Stimulated activated CD8-positive, alpha-beta memory T cell treated with anti-CD3 and anti-CD28 coated beads, Interleukin-2, amount 100 ng/mL, for 48 hours (primary cell): ENCODE measurements at places on chromosomes 3 and 15.

DNA sequence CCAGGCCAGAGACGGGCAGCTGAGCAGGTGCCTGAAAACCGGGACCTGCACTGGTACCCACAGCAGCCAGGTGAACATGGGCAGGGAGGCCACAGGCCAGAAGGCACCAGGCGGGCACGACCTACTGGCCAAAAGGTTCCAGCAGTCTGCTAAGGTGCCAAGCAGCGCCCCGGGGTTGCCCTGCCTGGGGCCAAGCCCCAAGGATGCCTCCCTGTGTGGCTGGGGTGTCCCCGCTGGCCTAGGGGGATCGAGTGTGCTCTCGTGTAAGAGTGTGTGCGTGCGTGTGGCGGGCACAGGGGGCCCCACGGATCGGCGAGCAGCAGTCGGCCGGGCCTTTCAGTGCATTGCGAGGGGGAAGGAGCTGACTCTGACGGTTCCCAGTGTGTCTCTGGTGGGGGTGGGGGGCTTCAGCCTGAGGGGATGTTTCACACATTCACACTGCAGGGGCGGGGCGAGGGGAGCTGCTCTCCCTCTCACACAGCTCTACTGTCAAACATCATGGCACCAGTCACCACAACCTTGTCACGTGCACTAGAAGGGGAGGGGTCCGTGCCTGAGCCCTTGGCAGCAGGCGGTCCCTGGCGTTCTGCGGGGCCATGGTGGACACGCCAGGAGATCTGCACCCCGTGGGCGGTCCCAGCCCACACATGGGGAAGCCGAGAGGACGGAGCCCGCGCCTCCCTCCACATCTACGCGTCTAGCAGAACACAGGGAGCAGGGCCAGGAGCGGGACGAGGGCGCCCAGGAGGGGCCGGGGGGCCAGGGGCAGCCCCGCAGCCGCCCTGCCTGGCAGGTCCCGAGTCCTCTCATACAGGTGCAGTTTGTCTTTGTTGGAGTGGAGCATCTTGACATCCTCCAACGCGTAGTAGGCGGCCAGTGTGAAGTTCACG lies 44.5 kb downstream of the RGMA start:
- DNase-seq, result no peak

GRCh38 chr3:130831719-130832400 lies 62.0 kb upstream of the ATP2C1 start:
- no peak for DNase-seq

GRCh38 chr15:70327328-70327855 lies 229.7 kb upstream of the TLE3 start:
- no peak for DNase-seq

DNA sequence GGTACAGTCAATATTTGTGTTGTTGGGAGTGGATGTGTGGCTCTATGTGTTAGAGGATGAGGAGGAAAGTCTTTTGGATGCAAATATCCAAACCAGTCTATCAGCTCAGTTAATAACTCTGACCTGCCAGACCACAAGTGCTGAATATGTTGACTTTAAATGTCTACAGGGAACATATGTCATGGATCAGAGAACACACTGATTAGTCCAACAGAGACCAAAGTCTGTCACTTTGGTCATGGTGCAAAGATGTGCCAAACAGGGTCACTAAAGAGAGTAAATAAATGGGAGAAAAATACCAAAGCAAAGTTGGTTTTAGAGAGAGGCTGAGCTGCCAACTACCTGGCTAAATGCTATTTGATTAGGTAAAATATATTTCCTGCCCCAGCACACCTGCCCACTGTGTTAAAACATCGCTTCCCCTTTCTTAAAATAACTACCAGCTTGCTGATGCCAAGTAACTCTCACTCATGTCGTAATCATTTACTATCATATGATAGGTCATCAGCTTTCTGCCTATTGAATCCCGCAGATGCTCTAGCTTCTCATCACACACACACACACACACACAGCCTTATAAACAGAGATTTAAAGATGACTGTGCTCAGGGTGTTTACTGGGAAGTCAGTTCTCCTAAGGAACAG lies 173.3 kb downstream of the PDZRN3 start:
- DNase-seq, result no peak

- no peak for DNase-seq
Measured at GRCh38 chr3:128503164-128503651, 10.2 kb upstream of the GATA2 start.

- DNase-seq, result no peak
Measured at GRCh38 chr15:20341901-20342600, 199.5 kb downstream of the GOLGA6L6 start.

DNA sequence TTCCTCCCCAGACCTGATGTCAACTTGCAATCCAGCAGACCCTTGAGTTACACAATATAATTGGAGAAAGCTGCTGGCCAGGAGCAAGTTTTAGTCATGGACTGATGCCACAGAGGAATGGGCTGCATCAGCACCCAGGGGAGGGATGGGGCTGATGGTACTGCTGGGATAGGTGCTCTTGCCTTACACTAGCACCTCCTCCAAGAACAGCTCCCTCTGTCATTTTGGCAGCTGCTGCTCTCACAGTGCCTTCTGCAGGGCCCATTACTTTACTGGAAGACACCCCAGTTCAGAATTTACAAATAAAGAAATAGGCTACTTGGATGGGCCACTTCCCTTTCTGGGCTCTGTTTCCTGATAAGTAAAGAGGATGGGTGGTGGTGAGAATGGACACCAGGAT lies 85.3 kb upstream of the RORA start:
- DNase-seq, result no peak

GRCh38 chr3:114879059-114880031 lies 267.7 kb downstream of the ZBTB20 start:
- no peak for DNase-seq

DNA sequence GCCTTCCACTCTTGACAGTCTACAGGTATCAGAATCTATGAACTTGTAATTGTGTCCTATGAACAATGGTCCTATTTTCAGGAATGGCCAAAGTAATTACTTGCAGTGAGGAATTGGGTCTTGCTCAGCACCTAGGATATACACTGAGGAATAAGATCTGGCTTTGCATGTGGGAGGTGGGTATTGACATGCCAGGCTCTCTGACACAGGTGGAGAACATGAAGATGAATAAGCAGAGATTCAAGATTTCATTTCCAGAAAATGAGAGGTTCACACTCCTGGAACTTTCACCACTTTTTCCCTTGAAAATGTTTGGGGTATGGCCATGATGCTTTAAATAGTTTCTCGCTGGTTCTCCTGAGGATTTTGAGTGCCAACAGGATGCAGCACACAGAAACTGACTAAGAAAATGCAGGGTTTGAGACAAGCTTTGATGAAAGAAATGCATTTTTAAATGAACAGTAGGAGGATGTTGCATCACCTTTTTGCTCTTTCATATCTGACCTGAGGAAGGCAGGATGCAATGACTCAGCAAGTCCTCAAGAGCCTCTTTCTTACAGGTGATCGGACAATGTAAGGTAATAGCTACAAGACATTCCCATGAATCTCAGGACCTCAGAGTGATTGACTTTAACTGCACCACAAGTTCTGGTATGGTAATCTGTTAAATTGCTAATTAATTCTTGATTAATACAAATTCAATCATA lies 3.7 kb downstream of the HRG start:
- no peak for DNase-seq

DNA sequence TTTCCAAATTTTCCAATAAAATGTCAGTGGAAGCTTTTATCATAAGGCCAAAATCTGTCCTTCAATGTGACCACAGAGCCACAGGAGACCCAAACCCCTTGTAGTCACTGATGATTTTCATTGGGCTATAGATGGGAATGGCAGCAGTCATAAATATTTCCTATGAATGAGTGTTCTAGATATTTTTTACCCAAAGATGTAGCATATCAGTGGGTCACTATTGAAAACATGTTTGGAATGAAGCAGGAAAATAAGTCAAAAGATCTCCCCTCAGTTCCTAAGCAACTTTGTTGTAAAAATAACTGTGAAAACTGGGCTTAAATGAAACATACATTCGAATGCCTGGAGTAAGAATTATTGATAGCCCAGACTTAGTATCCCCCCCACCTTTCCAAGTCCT lies 49.0 kb downstream of the NKIRAS1 start:
- DNase-seq, result no peak

DNA sequence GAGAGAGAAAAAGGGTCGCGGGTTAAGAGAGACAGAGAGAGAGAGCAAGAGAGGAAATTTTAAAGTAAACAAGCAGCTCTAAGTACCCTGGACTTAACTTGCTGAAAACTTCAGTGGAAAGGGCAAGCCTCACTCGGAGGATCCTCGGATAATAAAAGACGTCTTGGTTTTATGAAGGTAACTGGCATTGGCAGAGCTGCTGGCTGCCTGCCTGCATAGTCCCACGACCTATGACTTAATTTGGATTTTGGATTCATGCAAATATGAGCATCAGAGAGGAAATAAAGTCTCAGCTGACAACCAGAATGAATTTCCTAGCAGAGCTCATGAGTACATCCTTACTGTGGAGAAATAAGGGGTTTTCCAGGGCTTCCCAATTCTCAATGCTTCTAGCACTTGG lies 95.1 kb upstream of the PDZRN3 start:
- DNase-seq, result no peak

GRCh38 chr15:99538261-99538660 lies 27.5 kb upstream of the MEF2A start:
- DNase-seq, result no peak

DNA sequence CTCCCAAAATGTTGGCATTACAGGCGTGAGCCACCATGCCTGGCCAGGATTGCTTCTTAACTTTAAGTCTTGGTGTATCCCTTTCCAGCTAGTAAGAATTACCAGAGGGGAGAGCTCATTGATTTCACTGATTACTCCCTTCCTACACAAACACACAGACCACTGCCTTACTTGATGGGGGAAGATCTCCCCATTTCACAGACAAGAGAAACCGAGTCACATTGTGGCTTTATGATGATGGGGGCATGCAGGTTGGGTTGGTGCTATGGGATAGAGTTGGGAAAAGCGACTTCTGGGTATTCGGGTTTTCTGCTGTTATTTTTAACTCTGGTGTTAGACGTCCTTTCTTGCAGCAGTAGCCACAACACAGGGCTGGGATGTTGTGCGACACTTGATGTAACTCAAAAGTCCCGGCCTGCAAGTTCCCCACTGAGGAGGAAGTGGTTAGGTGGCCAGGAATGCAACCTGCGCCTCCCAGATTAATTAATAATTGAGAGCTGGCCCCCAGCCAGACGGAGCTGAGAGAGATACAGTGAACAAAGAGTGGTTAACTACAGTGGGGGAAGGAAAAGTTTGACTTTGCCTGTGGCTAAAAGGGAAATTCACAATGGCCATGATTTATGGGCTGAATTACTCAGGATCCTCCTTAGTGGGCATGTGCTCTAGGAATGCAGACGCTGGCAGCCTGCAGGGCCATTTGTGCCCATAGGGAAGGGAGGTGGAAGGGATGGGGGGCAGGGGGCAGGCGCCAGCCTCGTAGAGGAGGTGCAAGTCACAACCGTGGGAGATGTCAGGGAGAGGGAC lies 63.6 kb downstream of the SMAD6 start:
- no peak for DNase-seq

DNA sequence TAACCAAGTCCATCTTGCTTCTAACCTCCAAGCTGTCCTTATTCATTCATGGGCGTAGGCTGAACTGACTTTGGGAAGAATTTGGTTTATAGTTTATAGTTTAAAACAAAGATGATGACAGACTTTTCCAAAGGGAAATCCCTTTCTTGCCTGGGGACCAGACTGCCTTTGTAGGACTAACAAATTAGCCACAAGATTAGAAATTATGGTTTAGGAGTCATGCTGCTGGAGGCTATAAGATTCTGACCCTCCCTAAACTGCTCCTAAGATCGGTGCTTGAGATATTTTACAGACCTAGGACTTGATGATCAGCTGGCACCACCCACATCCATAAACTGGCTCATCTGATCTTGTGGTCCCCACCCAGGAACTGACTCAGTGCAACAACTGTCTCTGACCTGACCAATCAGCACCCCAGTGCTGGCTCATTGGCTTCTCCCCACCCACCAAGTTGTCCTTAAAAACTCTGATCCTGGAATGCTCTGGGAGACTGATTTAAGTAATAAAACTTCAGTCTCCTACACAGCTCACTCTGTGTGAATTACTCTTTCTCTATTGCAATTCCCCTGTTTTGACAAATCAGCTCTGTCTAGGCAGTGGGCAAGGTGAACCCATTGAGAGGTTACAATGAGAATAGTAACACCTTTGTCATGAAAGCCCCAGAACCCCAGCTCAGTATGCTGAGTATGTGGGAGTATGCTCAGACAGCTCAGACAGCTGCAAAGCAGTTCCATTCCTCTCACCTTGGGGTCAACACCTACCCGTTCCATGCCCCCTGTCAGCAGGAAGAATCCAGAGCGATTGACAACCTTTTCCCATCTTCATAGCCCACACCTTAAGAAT lies 51.6 kb upstream of the C15orf39 start:
- no peak for DNase-seq

GRCh38 chr15:60095711-60096110 lies 91.6 kb downstream of the FOXB1 start:
- DNase-seq, result no peak

- DNase-seq, result no peak
Measured at GRCh38 chr3:133491481-133492059, 81.9 kb upstream of the CDV3 start.

DNA sequence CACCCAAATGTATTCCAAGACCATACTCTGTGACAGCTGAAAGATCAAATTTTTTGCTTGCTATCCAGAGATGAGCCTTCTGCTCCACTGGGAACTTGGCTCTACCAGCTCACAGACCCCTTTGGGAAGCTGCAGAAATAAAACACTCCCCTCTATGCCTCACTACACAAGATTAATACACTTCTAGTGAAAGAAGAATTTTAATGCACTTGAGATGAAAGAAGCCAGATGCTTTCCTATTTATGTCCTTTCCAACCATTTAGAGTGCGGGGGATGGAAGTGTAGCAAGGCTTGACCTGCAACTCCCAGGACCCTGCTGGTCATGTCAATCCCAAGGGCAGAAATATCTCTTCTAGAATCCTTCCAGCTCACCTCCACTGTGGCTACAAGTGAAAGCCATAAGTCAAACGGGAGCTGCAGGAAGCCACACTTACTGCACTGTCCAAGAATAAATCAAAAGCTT lies 34.7 kb downstream of the ANXA2 start:
- DNase-seq, result no peak

DNA sequence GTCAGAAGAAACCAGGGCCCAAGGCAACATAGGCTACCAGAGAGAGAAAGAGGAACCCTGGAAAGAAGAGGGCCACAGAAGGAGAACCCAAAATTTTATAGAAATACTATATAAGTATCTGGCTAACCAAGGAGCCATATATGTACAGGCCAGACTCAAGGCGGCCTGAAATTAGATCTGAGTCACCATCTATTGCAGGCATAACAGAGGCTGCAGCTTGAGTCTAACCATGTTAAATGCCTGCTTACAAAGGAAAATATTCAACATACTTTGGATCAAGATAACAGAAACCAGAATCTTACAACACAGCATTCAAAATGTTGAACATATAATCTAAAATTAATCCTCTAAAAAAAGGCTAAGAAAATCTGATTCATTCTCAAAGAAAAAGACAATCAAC lies 23.1 kb downstream of the IGSF11 start:
- DNase-seq, result no peak

GRCh38 chr3:55204417-55204816 lies 276.6 kb upstream of the LRTM1 start:
- DNase-seq, result no peak

DNA sequence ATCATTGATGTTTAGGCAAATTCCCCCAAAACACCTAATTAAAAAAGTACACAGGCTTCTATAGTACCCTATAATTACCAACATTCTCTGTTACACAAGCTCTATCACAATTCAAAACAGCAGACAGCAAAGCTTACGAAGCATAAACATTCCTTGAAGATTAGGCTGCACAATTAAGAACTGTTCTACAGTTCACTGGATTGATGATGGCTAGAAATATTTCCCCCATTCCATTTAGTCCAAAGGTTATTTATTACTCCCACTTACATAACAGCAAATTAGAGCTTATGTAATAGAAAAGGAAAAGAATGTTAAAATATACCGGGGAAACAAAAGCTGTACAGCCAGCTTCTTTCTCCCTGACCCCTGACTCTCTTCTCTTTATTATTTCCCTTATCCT lies 49.3 kb downstream of the UACA start:
- no peak for DNase-seq
